ENCODE measurements at places on chromosomes 1 and 21.

DNA sequence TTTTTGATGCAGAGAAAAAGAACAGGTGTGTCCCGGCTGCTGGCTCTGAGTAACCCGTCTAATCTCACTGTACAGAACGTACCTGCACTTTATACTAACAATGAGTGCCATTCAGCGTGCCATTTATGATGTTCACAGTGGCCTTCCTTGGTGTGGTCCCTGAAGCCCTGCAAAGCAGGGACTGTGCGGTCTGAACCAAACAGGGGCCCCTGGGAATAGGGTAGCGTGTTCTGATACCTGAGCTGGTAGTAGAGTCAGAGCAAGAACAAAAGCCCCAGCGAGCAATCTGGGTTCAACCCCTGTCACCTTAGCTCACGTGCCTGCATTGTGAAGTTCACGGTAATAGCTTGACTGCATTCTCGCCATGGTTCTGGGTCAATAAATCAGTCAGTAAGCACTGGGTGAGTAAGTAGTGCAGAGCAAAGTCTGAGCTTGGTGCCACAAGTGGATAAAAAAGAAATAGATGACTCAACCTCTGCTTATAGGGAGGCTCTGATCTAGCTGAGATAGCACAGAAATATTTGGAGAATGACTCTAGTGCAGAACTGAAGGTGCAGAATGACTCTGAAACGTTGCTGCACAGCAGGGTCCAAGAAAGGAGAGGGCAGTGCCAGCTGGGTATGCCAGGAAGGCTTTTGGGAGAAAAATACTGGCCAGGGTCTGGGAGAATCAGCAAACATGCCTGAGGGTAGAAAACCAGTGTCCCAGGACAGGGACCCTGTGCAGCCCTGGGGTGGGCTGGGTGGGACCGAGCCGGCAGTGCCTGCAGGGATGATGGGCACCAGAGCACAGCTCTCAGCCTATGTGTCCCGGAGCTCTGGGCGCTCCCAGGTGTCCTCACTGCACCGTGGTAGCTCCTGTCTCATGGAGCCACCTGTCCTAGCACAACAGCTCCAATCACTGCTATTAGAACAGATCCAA is 125.9 kb downstream of the RHOU start:
- no peak for DNase-seq

- DNase-seq = no peak
Measured at GRCh38 chr1:167672831-167673230, 42.8 kb downstream of the RCSD1 start.

DNA sequence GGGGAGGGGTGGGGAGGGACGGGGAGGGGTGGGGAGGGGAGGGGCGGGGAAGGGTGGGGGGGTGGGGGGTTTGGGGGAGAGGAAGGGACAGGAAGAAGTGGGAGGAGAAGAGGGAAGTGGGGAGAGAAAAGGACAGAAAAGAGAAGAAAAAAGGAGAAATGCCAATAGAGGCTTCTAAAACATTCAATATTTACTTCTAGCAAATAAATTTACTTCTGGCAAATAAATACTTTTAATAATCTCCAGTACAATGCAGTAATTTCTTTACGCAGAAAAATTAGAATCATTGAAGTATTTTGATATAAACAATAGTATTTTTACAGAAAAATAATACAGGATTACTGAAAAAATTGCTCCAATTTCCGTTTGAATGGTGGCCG is 9.4 kb upstream of the GPR161 start:
- DNase-seq = no peak

DNA sequence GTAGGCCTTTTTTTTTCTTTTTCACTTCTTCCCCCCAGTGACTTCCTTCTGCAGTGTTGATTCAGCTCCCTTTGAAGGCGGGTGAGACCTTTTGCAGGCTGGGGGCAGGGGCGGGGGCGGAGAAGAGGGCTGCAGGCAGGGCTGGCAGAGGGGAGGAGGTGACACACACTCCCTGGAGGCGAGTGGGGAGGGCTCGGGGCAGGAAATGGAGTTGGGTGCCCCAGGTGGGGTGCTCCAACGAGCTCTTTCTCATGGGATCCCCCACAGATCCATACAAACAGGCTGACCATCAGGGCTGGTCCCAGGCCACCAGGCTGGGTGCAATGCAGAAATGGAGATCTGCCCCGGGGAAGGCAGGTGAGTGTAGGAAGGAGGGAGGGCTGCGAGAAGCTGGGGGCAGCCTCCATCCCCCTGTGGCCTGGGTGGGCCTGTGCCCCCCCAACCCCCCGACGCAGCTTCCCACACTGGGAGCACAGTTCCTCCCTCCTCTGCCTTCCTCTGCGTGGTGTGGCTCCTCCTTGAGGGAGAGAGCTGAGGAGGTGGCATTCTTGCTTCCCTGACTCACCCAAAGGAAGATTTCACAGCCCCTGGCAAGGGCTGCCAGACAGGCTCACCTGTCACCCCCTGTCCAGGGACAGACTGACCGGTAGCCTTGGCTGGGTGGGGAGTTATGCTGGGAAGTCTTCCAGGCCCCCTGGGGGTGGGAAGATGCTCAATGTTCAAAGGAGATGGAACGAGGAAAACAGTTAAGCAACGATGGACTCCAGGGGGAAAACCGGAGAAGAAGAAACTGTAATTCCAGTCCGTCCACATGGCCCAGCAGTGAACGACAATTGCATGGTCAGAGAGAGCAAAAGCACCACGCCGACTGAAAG is 7.1 kb upstream of the ITGB2 start:
- peak; percentile 81 for DNase-seq

DNA sequence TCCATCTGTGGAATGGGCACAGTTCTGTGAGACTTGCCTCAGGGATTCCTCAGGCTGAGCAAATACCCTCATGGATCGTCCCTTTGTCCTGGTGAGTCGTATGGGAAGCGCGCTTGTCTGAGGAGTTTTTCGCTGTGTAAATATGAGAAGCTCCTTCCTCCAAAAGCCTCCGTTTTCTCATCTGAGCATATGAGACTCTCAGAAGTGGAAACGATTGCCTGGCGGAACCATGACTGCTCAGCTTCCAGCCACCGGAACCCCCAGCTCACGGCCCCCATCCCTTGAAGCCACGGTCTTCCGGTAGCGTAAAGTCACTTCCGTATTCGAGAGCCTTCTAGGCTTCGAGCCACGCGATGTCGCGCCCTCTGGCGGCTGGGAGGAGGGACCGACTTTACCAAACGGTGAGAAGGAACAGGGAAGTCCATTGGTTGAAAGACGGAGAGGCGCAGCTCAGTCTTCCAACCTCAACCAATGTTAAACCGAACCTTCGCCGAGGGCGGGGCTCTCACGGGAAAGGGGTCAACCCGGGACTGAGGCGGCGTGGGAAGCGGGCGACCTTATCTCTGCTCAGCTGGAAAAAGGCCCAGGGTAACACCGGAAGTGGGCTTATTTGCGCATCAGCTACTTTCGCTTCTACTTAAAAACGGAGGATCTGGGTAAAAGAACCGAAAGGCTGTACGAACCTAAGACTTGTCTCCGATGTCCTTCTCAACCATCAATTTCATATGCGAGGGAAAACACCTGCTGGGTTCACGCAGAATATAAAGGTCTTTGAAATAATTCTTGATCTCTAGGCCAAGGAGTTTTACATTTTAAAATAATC is 46.3 kb downstream of the AZIN2 start:
- peak; percentile 91 for DNase-seq

GRCh38 chr1:47624531-47624930 is 186.7 kb downstream of the FOXD2 start:
- DNase-seq = no peak

GRCh38 chr1:182292193-182292741 is 99.3 kb downstream of the GLUL start:
- DNase-seq = no peak

- DNase-seq = no peak
Measured at GRCh38 chr1:201479201-201479730, 10.3 kb upstream of the PHLDA3 start.

Data from activated CD8-positive, alpha-beta memory T cell treated with anti-CD3 and anti-CD28 coated beads for 48 hours (primary cell).